Activated naive CD8-positive, alpha-beta T cell treated with anti-CD3 and anti-CD28 coated beads, Interleukin-2, amount 50 U/mL, for 24 hours (primary cell): ENCODE measurements at places on chromosomes 13 and 19.

DNA sequence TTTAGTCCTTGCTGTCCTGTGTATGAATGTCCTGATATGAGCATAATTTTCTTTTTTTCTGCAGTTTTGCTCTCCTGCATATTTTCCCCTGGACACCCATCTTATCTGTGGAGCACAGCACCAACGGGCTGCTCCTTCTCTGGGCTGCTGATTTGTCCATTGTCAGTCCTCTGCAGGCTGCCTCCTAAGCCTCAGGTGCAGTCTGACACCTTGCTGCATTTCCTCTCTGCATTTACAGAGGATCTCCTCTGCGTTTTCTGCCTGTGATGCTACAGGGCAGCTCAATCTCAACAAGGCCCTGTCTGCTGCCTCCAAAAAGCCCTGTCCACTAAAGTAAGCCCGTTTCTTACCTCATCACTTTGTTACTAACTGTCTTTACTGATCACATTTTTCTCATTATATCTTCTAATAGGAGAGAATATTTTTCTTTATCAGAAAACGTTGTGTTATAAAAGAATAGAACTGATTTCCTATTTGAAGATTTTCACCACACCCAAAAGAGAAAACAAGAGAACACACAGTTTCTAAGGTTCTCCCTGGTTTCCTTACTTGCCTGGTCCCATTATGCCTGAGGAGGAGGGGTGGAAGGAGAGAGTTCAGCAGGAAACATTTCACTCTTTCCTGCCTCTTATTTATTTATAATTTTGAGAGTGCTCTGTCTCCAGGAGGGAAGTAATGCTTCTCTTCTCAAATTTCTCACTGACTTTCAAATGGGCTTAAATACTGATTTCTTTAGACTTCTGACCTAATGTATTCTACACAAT, 65.6 kb upstream of the TDRD3 start:
- no peak for DNase-seq

- DNase-seq: no peak
These were observed 8.0 kb downstream of the ZNF551 start for GRCh38 chr19:57689750-57690149.

- DNase-seq: no peak
These were observed 557 bp downstream of the ZNF576 start for GRCh38 chr19:43596842-43597461.

DNA sequence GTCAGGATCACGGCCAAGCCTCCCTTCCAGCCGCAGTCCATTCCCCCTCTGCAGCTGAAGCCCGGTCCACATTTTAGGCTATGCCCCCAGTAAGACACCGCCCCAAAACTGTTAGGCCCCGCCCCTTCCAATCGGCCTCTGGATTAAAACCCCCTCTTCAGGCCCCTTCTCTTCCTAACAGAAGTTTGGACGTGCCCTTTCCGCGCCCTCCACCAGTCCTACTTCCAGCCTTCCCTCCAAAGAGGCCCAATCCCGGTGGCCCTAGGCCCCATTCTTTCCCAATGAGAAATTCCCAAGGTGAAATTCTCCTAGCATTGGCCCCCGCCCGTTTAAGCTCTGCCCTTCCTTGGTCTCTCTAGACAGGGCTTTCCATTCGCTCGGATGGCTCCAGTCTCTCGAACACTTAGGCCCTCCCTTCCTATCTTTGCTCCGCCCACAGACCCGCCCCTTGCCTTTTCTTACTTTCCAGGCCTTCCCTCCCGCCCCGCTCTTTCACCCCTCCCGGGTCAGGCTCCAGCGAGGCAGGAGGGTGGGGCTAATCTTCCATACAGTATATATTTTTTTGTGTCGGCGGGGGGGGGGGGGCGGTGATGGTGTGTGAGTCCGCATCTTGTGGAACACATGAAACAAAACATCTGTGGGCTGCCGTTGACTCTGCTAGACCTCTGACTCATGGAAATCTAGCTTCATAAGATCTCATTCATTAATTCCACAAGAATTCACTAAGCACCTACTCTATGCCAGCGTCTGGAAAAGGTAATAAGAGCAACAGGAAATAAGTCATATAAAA, 13.6 kb downstream of the LTBP4 start:
- peak; percentile 97 for DNase-seq

DNA sequence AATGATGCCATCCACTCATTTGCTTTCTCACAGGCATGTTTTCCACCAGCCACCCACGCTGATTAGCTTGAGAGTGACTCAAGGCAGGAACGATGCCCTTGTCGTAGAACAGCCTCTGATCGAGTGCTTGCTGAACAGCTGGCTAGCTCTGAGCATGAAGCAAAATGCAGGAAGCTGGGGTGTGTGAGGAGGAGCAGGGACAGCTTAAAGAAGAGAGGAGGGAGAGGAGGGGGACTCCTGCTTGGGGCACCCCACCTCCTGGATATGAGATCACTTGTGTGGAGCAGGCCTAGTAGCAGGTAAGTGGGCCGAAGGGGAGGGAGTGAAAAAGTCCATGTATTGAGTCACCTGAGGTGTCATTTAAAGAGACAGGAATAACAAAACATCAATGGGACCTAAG, 48.8 kb downstream of the IRS2 start:
- peak; percentile 9 for DNase-seq

DNA sequence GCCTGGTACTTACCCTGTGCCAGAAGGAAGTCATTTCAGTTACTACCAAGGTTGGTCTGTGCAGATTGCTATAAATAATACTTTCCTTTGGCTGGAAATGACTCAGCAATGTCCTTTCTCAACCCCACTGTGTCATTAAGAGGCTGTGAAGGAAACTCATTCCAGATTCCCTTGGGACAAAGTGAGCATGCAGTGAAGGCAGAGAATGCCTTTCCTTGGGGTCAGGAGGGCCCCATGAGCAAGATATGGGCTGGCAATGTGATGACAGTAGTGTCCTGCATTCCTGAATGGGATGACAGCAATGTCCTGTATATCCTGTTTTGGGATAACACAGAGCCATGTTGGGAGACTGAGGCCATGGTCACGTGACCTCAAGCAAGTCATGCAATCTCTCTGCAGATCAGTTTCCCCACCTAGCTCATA, 213.1 kb upstream of the TMTC4 start:
- no peak for DNase-seq

- DNase-seq: no peak
These were observed 31.5 kb upstream of the IRS2 start for GRCh38 chr13:109817591-109818535.

DNA sequence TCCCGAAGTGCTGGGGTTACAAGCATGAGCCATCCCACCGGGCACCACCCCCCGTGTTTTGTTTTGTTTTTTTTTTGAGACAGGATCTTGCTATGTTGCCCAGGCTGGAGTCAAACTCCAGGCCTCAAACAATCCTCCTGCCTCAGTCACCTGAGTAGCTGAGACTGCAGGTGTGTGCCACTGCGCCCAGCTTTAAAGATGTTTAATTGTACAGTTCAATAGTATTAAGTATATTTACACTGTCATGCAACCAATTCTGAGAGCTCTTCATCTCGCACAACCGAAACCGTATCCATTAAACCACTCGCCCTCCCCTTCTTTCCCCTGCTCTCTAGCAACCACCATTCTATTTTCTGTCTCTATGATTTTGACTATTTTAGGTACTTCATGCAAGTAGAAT, 15.6 kb downstream of the NUCB1 start:
- no peak for DNase-seq

DNA sequence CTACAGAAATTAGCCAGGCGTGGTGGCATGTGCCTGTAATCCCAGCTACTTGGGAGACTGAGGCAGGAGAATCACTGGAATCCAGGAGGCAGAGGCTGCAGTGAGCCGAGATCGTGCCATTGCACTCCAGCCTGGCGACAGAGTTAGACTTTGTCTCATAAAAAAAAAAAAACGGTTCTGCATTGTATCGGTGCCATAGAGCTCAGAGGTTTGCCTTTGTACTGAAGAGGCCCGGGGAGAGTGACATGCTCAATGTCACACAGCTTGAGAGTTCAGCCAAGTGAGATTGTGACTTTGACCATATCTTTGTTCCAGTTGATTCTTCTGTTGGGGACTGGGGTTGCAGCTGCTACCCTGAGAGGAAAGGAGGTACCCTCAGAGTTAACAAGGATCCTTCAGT, 4.3 kb downstream of the HAUS8 start:
- DNase-seq: no peak

DNA sequence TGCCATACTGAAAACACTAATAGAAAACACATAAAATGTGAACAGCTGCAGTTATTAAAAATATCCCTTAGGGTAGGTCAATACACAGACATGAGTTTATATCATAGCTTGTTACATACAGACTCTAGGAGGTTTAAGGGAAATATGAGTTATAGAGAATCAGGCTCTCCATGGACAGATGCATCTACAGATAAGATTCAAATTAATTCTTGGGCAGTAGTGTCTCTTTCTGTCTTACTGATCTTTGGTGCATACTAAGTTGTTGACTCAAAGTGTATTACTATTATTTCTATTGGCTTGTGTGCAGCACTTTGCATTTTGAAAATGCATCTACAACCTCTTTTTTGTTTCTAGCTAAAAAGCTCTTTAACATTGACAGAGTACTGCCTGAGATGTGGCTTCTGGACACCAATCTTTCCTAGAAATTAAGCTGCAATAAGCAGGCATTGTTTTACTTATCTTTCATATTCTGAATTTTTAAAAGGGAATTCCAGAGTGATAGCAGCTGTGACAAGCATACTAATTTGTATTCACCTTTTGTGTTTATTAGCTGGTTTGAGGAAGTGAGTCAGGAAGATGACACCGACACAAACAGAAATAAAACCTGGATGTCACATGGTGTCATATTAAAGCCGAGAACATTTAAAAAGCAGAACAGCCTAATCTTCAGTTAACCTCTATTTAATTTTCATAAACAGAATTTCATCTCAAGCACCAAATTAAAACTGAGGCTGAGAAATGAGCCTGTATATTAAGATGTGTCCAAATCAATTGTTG, 399.0 kb downstream of the PCDH9 start:
- DNase-seq: no peak

DNA sequence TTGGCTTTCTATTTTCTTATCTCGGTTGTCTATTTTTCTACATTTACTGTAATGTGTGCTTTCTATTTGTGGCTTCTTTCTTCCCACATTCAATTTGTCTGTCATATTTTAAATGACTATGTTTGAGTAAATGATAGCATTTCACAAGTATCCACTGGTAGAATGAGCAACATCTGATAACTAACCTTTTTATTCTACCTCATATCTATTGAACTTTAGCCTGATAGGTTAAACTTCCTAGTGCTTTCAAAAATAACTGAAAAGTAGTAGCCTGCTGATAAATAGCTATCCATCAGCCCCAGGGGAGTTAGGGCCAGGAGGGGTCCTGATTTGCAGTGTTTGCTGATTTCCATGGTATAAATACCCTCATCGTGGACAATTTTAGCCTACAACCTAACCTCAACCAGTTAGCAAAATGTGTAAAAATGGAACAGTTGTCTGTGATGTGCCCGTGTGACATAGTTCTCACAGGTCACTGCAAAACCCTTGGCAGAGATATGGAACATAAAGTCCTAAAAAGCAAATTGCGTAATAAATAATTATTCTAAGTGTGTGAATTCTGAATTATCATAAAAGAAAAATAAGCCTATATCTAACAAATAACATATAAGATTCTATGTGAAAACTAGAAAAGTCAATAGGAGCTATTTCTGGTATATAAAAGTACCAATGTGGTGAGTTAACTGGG, 32.1 kb downstream of the KCTD12 start:
- DNase-seq: no peak

GRCh38 chr19:38718747-38719543, 25.3 kb downstream of the CAPN12 start:
- no peak for DNase-seq

- DNase-seq: no peak
These were observed 18.8 kb downstream of the C1QTNF9 start for GRCh38 chr13:24328145-24328544.

DNA sequence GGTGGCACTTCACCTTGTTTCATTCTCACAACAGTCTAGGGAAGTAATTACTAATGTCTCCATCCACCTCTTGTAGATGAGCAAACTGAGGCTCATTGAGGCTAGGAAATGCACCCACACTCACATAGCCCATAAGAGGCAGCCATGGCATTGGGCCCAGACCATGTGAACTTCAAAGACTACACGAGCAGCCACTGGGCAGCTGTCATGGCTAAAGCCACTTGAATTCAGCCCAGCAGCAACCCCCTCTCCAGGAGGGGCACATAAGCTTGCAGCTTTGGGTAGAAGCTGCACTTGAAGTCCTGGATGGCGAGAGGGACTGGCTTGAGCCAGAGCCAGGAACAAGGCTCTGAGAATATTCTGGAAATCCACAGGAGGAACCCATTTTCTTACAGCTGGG, 13.4 kb downstream of the ALOX5AP start:
- DNase-seq: no peak

DNA sequence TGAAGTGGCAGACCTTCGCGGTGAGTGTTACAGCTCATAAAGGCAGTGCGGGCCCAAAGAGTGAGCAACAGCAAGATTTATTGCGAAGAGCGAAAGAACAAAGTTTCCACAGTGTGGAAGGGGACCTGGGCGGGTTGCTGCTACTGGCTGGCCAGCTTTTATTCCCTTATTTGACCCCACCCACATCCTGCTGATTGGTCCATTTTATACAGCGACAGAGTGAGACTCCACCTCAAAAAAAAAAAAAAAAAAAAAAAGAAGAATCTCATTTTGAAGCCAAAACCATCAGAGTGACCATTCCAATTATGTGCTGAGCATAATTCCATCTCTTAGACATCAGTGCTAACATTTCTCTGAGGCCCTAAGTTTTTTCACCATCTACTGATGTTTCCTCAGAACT, 1.9 kb upstream of the ZNF552 start:
- no peak for DNase-seq

DNA sequence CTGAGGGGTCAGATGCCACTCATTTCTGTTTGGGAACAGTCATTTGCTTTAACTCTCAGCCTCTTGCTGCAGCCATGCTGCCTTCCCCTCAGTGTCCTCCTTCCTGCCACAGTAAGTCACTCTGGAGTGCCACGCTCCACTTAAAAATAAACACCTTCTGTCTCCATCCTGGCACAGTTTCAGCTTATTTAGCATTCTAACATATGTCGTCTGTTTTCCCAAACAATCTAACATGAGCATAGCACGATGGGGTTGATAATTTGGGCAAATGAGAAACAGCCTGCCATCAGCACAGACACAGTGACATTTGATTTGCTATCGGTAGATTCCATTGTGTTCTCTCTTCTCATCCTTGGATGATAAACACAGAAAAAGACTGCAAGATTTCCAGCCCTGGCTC, 768.6 kb downstream of the UQCRFS1 start:
- no peak for DNase-seq

DNA sequence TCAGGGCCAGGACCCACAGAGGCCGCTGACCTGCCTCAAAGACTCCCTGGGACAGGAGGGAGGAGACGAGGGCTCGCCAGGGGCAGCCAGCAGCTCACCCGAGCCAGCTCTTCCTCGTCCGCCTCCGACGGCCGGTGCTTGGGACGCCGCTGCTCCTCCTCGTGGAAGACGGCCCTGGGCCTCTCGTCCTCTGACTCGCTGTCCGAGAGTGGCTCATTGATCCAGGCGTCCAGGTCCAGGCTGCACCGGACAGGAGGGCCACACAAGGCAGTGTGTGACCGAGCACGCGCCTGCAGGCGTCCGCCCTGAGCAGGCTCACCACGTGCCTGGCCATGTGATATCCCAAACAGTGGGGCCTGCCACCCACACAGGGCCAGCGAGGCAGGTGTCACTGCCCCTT, 19.8 kb downstream of the IZUMO4 start:
- DNase-seq: no peak
